Activated T-helper 1 cell treated with anti-CD3 and anti-CD28 coated beads, Interleukin-12 subunit alpha, Interleukin-12 subunit beta, Interleukin-2, Interleukin-4 antibody, amounts not matched to agents 30 ng/mL and 10 ng/mL and 1 ng/mL, durations not matched to agents 14 hours and 24 hours and 36 hours (primary cell): ENCODE measurements at places on chromosomes 11 and 22. TPM values are rescaled to one million over a fixed set of nuclear protein-coding genes. Genes with fewer than 3 reads are reported as not detected.

DNA sequence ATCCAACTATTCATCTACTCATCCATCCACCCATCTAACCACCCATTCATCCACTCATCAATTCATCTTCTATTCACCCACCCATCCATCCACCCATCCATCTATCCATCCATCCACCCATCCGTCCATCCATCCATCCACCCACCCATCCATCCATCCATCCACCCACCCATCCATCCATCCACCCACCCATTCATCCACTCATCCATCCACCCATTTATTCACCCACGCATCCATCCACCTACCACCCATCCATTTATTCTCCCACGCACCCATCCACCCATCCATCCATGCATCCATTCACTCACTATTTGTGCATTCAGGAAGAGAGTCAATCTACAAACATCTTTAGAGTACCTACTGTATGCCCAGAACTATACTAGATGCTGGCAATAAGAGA, 482.3 kb downstream of the NTM start:
- no peak for DNase-seq

- no peak for DNase-seq
Measured at GRCh38 chr11:61352038-61352437, 9.6 kb downstream of the CYB561A3 start.

Gene RASGRP2
- 15.8 and 19.5 TPM in 2 replicates for total RNA-seq

Gene USP2
- total RNA-seq, result 0.22 and 0.36 TPM in 2 replicates

DNA sequence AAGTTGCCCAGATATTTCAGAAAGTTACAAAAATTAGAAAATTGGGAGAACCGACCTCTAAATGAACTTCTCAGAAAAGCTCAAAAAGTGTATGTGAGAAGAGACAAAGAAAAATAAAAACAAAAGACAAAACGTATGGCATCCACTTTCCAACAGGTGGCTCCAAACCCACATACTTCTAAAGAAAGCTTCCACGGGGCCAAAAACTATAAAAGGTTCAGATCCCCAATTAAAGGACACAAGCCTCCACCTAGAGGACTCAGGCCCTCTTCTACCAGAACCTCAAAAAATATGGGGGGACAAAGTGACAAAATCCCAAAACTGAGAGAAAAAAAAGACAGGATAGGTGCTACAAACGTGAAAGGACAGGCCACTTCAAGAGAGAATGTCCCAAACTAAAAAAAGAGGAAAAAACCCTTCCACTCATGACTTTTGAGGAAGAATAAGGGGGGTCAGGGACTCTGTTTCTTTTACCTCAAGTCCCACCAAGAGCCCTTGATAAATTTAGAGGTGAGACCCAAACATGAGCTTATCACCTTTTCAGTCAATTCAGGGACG, 8.8 kb downstream of the SCGB2A1 start:
- DNase-seq, result no peak

DNA sequence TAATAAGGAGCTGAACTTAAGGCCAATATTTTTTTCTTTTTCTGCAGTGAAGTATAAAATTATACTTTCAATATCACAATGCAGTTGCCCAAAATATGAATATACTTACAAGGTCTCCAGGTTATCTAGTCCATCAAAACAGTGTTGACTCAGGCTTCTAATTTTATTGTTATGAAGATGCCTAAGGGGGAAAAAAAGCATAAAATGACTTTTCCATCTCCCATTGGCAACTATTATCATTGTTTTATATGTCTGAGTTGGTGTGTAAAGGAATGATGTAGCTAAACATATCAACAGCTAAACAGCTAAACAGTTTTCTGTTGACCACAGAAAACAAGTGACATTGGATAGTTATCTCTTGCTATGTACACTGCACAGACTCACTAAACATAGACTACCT, 21.2 kb upstream of the CCDC34 start:
- no peak for DNase-seq

DNA sequence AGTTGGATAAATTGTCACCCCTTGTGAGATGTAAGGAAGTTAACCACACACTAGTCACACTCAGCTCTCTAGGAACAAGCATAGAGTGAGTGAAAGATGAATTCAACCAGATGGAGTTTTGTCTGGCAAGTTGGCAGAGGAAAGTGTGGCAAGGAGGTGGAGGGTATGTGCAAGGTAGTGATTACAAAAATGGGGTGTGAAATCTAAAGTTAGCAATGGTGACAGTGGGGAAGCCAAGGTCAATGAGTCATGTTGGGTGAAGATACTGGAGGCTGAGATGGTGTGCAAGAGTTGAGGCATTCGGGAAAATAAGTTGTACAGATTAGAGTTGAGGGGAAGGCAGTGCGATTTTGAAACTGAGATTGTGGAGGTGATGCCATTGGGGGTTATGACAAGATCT, 33.7 kb downstream of the MRGPRX2 start:
- DNase-seq, result no peak

Gene KRTAP5-1
- not detected in 2 replicates for total RNA-seq

- DNase-seq, result no peak
Measured at GRCh38 chr22:45248832-45249561, 8.3 kb upstream of the KIAA0930 start.

DNA sequence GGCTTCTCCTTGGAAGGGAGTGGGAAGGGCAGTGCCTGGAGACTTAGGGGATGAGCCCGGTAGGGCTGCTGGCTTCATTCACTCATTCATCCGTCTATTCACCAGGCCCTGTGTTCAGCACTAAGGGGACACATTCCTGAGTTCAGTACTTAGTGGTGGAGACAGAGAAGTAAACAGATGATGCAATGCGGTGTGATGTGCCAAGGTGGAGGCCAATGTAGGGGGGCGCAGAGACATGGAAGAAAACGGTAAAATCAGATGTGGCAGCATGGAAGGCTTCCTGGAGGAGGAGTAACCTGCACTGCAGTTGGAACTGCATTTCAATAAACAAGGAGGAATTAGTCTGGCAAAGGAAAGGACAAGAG, 21.3 kb downstream of the GRIK4 start:
- DNase-seq, result no peak

GRCh38 chr11:105032495-105032894, 2.4 kb downstream of the CASP1 start:
- DNase-seq, result no peak

DNA sequence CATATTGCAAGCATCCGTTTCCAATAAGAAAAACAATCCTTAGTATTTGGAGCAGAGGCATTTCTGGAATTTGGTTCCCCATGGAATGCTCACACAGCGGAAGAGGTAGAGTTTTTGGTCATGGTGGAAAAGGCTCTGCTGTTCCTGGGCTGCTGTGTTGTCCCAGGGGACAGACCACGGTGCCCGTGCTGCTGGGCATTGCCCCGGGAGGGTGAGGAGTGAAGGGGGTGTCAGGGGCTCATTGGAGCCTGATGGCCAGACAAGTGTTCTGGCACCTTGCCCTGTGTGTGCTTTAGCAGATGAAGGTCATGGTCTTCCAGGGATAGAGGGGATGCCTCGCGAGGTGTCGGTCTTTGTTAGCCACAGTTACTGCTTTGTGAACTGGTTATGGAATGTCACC, 61.2 kb downstream of the MPPED1 start:
- no peak for DNase-seq

DNA sequence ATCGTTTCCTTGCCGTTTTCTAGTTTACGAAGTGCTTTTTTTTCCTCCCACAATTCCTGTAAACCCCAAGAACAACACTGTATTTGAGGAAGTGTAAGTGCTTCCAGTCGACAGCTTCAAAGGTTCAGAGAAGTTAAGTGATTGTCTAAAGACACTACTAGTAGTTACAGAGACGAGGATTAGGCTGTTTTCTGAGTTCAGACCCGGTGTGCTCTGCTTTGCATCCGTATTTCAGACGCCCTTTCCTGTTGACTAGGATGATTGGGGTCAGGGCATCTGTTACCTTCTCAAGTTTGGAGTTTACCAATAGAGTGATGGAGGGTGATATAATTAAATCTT, 430 bp downstream of the CLP1 start:
- no peak for DNase-seq

Gene MRGPRX4
- not detected in 2 replicates for total RNA-seq

- no peak for DNase-seq
Measured at GRCh38 chr11:34242037-34242625, 115.7 kb downstream of the ABTB2 start.

GRCh38 chr11:66467034-66467659, 442 bp downstream of the PELI3 start:
- DNase-seq, result no peak

Gene IGLL1
- not detected in 2 replicates for total RNA-seq

DNA sequence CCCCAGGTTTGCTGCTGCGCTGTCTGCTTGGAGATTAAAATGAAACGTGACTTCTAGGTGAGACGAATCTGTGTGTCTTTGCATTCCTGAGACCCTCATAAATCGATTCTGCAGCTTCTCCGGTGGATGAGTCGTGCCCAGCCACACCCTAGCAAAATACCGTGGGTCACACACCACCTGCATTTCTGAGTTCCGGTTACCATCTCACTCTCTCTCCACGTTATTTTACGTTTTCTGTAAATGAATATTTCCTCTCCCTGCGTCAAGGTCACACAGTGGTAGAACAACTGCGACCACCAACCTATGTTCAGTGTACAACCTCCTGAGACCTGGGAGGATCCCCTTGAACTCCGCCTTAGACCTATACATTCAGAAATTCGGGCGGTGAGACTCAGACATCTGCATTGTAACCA, 1.1 kb downstream of the YWHAH start:
- DNase-seq, result no peak

Gene TMEM151A
- total RNA-seq, result not detected in 2 replicates

GRCh38 chr11:130269326-130269943, 45.3 kb downstream of the ZBTB44 start:
- DNase-seq, result no peak

Gene C11orf98
- 146 and 151 TPM in 2 replicates for total RNA-seq

DNA sequence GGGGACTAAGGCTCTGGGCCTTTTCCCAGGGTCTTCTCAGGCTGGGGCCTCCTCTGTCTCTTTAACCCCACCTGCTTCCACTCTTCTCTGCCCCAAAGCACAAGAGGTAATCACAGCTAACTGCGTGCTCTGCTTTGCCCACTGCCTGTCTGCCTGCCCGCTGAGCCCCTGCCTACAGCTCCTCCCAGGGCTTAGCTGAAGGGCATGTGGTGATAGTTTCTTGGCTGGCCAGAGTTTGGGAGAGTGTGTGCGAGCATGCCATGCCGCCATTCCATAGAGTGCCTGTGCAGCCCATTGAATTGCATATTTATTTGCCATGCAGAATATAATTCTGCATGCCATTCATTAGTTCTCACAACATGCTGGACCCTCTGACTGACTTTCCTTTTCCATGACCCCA, 32.5 kb downstream of the PHLDB1 start:
- DNase-seq, result no peak

- no peak for DNase-seq
Measured at GRCh38 chr11:43942662-43943371, 380 bp downstream of the C11orf96 start.

GRCh38 chr11:64206457-64207255, at the start of gene FERMT3:
Gene FERMT3 (plus strand): TSS chr11:64206721. CDS start chr11:64207365, 644 bp downstream.
- DNase-seq, result peak; percentile 72

DNA sequence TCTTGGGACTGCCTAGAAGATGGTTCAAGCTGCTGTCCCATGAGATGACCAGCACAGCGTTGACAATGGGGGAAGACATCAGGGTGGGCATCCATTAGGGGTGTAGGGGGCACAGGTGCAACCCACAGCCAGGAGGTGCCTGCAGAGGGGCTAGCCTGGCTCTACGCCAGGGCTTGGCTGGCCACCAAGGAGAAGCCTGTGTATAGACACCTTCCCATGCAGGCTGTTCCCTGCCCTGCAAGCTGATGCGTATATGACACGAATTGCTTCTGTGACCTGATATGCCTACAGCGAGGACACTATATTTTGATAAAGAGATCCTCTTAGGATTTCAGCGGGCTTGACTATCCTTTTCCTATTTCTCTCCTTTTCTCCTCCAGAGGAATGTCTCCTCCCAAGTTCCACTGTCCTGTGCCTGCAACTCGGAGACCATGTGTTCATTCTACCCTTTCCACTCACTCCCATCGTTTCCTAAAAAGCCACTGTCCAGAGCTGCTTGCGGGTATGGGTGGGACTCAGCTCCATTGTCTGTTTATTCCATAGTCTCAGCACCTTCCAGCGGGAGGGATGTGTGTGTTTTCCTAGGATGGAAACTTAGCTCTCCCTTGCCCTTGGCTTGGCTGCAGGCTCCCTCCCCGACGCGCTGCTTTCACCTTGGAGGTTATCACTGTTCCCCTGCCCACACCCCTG, 56.1 kb downstream of the ST14 start:
- no peak for DNase-seq

Gene DEUP1
- total RNA-seq, result not detected in 2 replicates

Gene C11orf87
- not detected in 2 replicates for total RNA-seq

DNA sequence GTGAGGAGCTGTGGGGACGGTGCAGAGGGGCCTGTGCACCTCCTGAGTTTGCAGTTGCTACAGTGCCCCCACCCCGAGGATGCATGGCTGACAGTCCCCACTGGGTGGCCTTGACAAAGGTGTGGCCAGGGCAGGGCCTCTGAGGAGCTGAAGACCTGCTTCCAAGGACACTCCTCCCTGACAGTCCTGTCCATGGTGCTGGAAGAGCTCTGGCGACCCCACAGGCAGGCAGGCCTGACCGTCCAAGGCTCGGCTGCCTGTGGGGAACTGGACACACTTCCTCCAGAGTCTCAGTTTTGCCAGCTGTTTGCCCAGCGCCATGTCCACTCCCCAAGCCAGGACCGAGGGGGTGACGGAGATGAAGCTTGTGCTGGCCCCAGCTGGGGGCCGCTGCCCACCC, 32.7 kb downstream of the BRSK2 start:
- no peak for DNase-seq

DNA sequence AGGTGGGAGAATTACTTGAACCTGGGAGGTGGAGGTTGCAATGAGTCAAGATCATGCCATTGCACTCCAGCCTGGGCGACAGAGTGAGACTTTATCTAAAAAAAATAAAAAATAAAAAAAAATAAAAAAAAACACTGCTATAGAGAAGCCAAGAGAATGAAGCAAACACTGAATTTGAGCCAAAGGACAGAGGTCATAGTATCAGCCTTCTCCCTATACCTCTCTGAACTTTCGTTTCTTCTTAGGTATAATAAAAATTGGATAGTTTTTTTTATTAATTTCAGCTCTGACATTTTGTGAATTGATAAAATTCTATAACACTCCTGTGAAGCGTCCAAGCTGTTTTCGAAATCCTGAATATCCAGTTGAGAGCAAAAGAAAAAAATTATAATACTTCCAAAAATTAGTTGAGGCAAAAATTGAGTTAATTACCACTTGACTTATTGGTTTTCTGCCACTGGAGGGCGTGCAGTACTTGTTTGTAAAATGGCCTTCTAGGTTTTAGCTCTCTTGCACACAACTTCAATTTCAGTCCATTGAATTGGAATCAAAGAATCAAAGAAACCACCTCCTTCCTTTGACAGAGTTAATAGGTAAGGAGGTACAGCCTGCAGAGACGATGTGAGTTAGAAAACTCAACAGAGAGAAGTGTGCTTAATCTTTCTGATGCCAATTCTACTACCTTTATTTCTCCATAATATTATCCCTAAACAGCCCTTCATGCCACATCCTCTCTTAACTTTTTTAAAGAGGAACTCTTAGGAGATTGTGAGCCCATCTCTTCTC, 143.2 kb downstream of the BBOX1 start:
- no peak for DNase-seq
